ENCODE measurements at places on chromosomes 1 and 21. TPM values are rescaled to one million over a fixed set of nuclear protein-coding genes. Genes with fewer than 3 reads are reported as not detected.

GRCh38 chr1:31198150-31198549 is 41.5 kb downstream of the NKAIN1 start:
- no peak for DNase-seq

- DNase-seq, result no peak
Observed at GRCh38 chr1:63103682-63104081, 218.7 kb upstream of the FOXD3 start.

GRCh38 chr1:76680651-76681050 is 186.6 kb upstream of the ST6GALNAC5 start:
- DNase-seq, result no peak

GRCh38 chr1:72066431-72066830 is 215.9 kb downstream of the NEGR1 start:
- no peak for DNase-seq

- DNase-seq, result peak; percentile 86
Observed at GRCh38 chr1:113325022-113325421, 65.3 kb upstream of the MAGI3 start.

The LRRN2 gene
- total RNA-seq, result not detected

The MAP3K21 gene
- 6.9 TPM for total RNA-seq

The LBR gene
- total RNA-seq, result 35.8 TPM

The VSIG8 gene
- total RNA-seq, result not detected

The CELA3A gene
- not detected for total RNA-seq

The NCF2 gene
- total RNA-seq, result 96.4 TPM

The RBM8A gene
- 230 TPM for total RNA-seq

The KRTAP21-2 gene
- total RNA-seq, result not detected

The BGLAP gene
- total RNA-seq, result not detected

The AMY1B gene
- not detected for total RNA-seq

The LCE1B gene
- total RNA-seq, result not detected

Data from bronchial epithelial cell (primary cell).